Astrocyte (in vitro differentiated cells and primary cell): ENCODE measurements at places on chromosomes 6 and 20. TPM values are rescaled to one million over a fixed set of nuclear protein-coding genes. Genes with fewer than 3 reads are reported as not detected.

Gene PPDPF
- 251 and 268 TPM in 2 replicates for total RNA-seq

Gene TNXB
- total RNA-seq: 1.8 and 2.3 TPM in 2 replicates

Gene SRMS
- total RNA-seq: 0.14 TPM in 1 of 2 replicates, not detected in the other

Gene PROKR2
- not detected in 2 replicates for total RNA-seq

Gene PDE10A
- 5.4 and 7.4 TPM in 2 replicates for total RNA-seq

Gene FHL5
- total RNA-seq: not detected in 2 replicates

Gene MYBL2
- total RNA-seq: 3.0 and 6.2 TPM in 2 replicates

- no peak for DNase-seq
Measured at GRCh38 chr20:1835186-1836035, 59.8 kb upstream of the SIRPA start.

DNA sequence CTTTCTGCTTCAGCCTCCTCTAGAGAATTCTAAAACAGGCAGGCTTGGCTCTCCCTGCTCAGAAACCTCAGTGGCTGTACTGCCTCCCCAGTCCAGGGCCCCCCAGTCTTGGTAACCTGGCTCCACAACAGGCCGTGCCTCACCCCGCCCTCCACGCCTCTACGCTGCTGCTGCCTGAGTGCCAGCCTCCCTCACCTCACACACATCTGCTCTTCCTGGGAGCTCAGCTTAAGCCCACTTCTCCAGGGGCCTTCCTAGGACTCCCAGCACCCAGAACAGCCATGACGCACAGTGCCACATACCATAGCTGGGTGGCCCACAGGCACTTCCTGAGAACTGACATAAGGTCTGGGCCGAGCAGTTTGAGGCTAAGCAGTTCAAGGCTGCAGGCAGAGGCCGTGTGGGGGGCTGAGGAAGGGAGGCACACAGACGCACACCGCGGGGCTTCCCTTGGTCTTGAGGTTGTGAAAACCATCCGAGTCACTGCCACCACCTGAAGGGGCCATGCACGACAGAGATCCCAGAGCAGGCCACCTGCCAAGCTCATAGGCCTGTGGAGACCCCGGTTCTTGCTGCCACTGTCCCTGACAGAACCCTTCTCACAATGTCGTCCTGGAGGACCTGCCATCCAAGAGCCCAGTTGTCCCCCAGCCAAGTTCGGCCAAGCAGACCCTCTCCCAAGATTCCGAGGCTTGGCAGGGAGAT is 42.6 kb downstream of the DSTN start:
- DNase-seq: peak; percentile 47

GRCh38 chr6:114100215-114100994 is 129.5 kb upstream of the HDAC2 start:
- DNase-seq: peak; percentile 55

GRCh38 chr6:23096876-23097275 is 527.5 kb downstream of the HDGFL1 start:
- no peak for DNase-seq

DNA sequence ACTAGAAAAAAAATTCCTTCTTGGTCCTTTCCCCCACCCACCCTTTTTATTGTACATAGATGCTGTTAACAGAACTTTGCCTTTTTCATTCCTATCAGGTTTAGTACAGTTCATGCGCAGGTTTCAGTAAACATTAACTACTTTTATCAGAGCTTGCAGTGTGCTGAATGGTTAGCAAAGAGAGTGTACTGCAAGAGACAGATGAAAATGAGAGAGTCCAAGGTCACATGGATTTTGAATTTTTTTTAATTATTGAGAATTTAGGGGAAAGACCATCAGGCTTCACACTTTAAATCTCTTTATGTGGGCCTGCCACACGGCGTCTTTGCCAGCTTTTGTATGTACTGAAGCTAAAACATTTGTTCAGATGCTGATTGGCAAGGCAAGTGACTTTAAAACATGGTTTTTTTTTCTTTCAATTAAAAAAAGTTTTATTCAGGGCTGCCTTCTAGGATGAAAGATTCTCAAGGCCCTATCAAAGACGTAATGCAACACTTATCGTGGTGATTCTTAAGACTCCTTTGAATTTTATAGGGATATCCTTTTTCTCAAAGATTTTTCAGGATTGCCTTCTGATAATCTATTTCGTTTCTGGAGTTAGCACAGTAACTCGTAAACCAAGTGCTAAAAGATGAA is 32.2 kb downstream of the RREB1 start:
- no peak for DNase-seq

GRCh38 chr6:98230250-98230649 is 604.1 kb upstream of the POU3F2 start:
- DNase-seq: no peak
